Uterus (tissue), 4 donors: ENCODE measurements at places on chromosomes 7 and 10.

DNA sequence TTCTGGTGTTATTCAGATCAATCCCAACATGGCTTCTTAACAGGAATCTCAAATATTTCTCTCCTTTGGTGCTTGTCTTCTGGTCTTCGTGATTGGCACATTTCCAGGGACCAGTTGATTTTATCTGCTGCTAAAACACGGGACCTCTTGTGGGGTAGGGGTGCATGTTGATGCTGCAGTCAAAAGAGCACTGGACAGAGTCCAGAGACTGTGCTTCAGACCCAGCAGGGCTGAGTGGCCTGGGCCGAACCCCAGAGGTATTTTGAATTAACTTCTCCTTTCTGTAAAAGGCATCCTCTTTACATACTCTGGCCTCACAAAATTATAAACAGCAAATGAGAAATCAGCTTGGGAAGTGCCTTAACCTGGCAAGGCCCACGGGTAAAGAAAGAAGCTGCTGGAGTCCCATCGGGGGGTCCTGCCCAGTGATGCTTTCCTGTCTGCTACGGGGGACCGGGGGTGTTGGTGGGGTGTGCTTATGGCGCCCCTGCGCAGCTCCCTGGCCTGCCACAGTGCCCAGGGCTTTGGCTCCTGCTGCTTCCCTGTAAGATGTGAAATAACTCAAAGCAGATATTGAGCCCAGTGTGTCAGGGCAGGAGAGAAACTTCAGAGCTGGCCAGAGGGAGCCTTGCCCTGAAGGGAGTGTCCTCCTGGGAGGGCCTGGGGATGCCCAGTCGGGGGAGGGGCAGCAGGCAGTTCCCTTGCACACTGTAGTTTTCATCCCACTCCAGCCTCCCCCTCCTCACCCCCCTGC is 230.5 kb downstream of the TCF7L2 start:
- H3K27ac ChIP-seq = no peak overlapping the region
- H3K27me3 ChIP-seq = no peaks in the 10 kb centered on the region
- no peak for DNase-seq

DNA sequence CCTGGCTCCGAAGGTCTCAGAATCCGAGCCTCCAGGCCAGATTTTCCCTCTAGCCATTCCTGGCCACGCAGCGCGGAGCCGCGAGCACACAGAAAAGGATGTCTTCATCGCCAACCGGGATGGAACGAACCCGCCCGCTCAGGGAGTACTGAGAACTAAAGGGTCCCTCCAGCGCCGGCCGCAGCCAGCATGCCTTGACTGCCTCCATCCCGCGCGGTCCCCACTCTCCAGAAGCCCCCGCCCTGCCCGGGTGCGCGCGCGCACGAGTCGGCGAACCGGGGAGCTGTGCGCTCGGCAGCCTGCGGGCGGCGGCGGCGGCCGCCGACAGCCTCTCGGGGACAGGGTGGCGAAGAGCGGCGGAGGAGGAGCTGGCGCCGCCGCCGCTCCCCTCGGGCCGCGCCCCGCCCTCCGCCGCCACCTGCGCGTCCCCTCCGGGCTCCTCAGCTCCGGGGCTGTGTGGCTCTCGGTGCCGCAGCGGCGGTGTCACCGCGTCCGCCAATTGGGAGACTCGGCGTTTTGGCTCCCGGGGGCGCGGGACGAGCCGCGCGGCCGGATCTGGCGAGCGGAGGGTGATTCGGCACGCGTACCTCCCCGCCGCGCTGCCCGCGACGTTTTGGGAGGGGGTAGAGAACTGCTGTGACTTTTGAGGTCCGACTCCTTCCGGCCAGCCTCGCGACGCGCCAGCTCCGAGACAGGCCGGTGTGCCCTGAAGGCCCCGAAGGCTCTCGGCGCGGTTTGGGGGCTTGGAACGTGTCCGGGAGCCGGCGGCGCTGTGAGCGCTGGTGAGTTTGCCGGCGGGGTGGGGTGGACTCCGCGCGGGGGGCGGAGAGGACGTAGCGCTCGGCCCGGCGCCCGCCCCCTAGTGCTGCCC is 453 bp upstream of the GALNT17 start:
- H3K4me1 ChIP-seq = peaks cover 4% of the 10 kb centered on the region
- H3K36me3 ChIP-seq = no peaks in the 10 kb centered on the region
- H3K27ac ChIP-seq = peak overlapping the region; percentile 68
- H3K4me3 ChIP-seq = peak overlapping the region; percentile 67
- H3K27me3 ChIP-seq = no peaks in the 10 kb centered on the region

DNA sequence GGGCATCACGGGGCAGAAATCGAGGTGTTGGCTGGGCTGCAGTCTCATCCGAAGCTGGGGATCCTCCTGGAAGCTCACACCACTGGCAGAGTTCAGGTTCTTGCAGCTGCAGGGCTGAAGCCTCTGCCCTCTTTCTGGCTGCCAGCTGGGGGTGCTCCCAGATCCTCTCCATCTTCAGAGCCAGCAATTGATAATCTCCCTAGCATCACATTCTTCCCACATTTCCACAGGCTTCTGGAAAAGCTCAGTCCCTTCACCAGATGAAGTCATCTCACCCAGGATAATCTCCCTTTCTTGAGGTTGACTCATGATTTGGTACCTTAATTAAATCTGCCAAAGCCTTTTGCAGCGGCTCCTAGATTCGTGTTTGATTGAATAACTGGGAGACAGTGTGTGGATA is 55.2 kb downstream of the NRP1 start:
- peak overlapping the region; percentile 67 for H3K27ac ChIP-seq
- H3K27me3 ChIP-seq = no peaks in the 10 kb centered on the region
- no peaks in the 10 kb centered on the region for H3K36me3 ChIP-seq
- H3K4me1 ChIP-seq = peaks cover 9% of the 10 kb centered on the region

GRCh38 chr7:133022661-133023060 is 59.2 kb downstream of the CHCHD3 start:
- no peak overlapping the region for H3K4me3 ChIP-seq
- H3K27me3 ChIP-seq = no peaks in the 10 kb centered on the region
- DNase-seq = no peak
- H3K27ac ChIP-seq = no peak overlapping the region

DNA sequence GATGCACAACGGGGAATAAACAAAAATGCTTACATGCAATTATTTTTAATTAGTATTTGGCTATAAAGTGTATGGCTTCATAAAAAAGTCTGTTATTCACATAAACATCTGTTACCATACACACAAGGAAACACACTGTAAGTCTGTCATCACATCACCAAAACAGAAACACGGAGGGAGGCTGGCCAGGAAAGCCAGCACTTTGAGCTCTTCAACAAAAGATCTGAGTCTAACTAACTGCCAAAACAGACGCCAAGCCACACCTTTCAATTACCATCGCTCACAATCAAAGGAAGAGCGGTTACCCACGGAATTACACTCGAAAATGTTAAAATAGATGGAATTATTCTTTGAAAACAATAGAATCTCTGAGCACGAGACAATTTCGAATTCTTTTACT is 49.2 kb upstream of the MGMT start:
- H3K27ac ChIP-seq = peak overlapping the region; percentile 21
- no peak for DNase-seq
- H3K36me3 ChIP-seq = no peaks in the 10 kb centered on the region
- no peaks in the 10 kb centered on the region for H3K27me3 ChIP-seq
- no peaks in the 10 kb centered on the region for H3K4me1 ChIP-seq
